Head of caudate nucleus (tissue), 42 donors: ENCODE measurements at places on chromosomes 5 and 9.
A peak's percentile ranks its signal among the peaks of the same experiment; 100 is the strongest.

- no peak for DNase-seq
Measured at GRCh38 chr5:139495638-139496435, 13.3 kb upstream of the STING1 start.

DNA sequence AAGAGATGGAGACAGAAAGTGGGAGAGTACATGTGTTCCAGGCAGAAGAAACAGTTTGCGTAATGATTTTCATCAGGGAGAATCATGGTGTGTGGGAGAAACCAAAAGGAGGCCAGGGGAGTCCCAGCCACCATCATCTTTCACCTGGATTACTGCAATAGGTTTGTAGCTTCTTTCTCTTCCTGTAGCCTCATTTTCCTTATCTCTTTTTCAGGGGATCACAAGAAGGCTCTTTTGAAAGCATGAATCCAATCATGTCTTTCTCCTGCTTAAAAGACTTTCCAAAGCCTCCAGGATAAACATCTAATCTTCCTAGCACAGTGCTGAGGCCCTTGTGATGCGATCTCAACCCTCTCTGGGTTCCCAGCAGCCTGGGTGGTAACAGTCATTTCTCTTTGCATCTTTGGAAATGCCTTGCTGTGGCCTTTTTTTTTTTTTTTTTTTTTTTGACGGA is 10.3 kb upstream of the GPBP1 start:
- no peak for DNase-seq

- DNase-seq, result no peak
Measured at GRCh38 chr9:116436121-116436520, 251.0 kb upstream of the TRIM32 start.

DNA sequence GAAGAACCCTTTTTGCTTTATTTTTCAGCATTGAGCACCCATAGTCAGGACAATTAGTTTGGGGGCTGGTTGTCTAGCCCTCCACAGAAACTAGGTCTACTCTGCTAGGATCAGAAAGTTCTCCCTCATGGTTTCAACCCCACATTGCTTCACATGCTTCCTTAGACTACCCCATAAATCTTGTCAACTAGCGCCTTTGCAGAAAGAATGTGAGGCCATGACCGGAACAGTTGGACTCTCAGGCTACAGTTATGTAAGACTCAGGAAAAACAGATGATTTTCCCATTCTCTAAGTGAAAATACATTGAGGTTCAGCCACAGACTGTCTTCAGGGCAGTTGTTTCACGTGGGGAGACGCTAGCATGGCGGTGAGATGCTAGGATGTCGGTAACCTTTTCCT is 255.6 kb downstream of the NR3C1 start:
- DNase-seq, result no peak

DNA sequence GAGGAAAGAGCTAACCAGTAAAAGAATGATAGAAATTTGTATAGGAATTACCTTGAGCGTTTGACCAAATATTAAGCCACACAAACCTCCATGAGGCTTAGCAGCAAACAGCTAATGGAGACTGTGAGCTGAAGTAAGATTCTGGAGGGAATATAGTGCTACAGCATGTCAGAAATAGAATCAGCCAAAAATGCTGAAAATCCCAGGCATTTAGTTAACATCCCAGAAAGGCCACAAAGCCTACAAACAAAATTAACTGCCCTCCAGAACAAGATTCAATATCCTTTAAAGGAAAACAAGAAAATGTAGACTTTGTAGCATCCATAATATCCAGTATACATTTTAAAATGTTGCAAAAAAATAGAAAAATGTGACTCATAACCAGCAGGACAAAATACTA is 257.8 kb upstream of the TUSC1 start:
- no peak for DNase-seq

DNA sequence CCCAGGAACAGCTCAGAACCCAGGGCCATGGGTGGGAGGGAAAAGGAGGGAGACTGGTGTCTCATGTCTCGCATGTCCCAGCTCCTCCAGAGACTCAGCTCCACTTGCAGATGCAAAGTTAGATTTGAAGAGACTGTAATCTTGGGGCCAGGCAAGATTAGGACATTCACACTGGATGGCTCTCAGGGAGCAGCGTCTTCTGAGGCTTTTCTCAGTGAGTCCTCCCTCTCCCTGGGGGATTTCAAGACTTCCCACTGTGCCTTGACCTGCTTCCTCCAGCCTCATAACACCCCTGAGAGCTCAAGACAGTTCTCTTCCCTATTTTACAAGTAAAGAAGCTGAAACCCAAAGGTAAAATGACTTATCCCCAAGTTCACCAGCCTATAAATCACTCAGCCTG is 10.5 kb upstream of the TCOF1 start:
- DNase-seq, result no peak

DNA sequence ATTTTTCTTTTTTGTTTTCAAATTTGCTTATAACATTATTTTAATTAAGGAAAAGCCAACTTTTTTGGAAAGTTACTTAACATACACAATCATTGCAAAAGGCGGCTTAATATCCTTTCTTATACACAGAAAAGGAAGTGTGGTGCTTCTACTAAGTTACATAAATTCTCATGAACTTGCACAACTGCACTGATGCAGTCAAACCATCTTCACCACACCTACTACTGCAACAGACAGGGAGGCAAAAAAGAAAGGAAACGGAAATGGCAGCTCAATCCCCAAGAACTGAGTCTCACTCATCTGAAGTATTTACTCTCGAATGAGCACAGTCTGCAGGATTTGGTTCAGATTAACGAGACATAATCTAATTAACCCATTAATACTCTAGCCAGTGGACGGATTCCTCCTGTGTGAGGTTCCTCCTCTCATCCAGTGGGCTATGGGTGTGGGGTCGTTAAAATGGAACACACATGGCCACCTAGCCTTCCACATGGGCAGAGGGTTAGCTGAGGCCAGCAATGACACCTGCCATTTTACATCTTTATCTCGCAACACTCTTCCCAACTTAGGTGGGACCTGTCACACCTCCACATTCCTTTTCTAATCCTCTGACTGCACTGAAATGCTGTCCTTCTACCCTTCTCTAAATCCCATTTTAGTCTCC is 30.0 kb downstream of the GOLM1 start:
- DNase-seq, result no peak

- DNase-seq, result no peak
Measured at GRCh38 chr5:151601391-151601790, 10.3 kb upstream of the FAT2 start.

GRCh38 chr9:81687521-81688261 is 1.7 kb downstream of the TLE1 start:
- peak; percentile 69 for DNase-seq

DNA sequence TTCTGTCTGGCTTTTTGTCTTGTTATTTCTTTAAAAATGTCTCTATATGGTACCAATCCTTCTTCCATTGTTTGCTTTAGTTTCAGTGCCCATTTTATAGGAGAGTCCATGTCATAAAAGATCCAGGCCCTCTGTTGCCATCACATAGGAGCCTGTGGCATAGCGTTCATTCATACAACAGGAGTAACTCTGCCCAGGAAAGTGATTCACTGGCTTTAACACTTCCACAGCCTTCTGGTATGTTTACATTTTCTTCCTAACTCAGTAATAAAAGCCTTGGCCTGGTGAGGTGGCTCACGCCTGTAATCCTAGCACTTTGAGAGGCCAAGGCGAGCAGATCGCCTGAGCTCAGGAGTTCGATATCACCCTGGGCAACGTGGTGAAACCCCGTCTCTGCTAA is 519.3 kb upstream of the PTGER4 start:
- no peak for DNase-seq

- DNase-seq, result no peak
Measured at GRCh38 chr5:72662305-72662704, 154.2 kb upstream of the TNPO1 start.

DNA sequence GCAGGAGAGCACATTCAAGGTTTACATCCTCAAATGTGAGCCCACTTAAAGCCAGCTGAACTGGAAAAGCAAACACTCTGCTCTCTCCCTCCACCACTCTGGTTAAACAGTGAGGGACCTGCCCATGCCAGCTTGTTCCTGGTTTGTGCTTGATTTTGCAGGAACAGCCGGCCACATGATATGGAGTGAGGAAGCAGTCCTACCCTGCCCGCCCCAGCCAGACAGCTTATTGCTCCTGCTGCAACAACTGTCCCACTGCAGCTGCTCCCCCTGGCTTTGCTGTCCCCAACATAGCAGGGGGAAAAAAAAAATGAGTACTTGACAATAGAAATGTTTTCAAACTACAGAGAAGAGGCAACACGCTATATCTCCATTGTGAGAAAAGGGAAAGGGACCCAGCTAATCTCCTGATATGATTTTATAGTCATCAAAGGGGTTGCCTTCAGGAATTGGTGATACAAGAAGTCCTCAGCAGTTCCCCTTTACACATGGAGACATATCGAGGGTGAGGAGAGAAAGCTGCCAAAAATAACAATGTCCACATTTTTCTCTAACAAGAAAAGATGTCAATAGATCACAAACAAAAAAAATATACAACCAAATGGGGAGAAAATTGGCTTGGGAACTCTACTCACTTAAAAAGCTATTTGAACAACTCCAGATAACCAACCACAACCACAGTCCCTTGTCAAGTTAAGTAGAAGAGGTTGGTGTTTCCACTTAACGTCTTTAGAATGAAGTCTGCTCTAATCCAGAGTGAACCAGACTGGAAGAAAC is 4.6 kb downstream of the MYO10 start:
- no peak for DNase-seq

DNA sequence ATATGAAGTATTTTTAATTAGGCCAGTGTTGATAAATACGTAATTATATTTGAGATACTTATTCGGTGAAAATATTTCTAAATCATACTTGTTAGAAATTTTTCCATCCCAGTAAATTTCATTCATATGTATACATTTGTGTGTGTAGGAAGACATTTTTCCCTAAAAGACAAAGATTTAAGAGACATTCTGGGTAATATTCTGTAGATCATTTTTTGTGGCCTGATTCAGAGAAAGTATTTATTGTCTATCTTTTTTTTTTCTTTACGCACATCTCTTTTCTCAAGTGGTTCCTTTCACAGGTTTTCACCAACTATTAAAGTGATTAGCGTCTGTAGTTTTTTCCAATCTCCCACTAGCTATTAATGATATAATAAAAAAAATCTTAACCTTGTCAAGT is 224.1 kb downstream of the MEF2C start:
- no peak for DNase-seq

DNA sequence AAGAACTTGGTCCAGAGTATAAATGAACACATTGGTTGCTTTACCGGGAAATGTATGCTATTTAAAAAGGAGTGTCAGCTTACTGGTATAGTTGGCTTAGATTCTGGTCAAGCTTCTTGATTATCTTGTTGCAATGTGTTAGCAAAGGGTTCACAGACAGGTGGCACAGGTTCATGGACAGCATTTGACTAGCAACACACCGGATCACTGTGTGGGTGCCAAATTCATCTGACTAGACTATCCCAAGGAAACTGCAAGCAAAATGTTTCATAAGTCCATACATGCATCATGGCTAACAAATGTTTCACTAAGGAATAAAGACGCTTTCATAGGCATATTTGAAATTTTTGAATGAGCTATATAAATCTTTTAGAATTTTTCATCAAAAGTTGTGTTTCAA is 274.1 kb downstream of the PLK2 start:
- no peak for DNase-seq

- no peak for DNase-seq
Measured at GRCh38 chr5:154199671-154200220, 9.2 kb downstream of the GALNT10 start.

DNA sequence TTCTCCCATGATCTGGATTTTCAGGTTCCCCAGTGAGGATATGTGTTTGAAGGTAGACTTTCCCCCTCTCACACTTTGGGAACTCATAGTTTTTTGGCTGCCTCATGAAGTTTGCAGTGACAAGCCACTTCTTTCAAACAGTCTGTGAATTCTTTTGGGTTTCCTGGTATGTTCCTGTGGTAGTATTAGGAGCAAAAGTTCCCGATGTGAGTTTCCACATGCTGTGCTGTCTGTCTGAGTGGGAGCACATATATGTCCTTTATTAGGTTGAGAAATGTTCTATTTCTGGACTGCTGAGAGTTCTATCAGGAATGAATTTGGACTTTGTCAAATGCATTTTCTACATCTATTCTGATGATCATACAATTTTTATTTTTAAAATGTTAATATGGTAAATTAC is 273.2 kb upstream of the TARS1 start:
- no peak for DNase-seq

- DNase-seq, result no peak
Measured at GRCh38 chr5:129973716-129974426, 69.6 kb downstream of the CHSY3 start.

DNA sequence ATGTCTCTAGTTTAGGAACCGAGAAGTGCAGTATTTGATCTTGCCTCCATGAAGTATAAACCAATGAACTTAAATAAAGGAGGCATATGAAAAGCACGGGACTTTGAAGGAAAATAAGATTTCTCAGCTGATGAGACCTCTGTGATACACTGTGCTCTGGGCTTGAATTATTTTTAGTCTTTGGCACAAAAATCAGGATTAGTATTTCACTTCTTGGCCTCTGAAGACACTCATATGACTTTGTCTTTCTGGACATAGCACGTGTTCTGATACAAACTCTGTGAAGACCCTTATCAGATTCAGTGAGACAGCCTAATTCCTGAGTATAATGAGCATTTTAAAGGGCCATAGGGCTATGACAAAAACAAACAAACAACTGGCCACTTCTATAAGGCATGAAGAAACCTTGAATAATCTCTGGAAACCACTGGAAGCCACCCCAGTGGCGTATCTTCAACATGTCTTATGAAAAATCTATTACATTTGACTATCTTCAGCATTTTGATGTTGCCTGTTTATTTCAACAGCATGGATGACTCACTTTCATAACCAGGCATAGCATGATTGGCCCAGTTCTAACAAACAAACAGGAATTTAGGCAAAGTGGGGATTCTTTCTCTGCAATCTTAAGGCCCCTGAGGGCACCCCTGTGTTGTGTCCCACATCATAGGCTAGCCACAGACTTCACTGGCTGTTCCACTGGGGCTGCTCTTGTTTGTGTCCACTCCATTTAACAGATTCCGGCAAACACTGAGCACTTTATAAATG is 90.3 kb upstream of the ZNF462 start:
- no peak for DNase-seq

- DNase-seq, result no peak
Measured at GRCh38 chr5:180633283-180634177, 15.9 kb downstream of the FLT4 start.

DNA sequence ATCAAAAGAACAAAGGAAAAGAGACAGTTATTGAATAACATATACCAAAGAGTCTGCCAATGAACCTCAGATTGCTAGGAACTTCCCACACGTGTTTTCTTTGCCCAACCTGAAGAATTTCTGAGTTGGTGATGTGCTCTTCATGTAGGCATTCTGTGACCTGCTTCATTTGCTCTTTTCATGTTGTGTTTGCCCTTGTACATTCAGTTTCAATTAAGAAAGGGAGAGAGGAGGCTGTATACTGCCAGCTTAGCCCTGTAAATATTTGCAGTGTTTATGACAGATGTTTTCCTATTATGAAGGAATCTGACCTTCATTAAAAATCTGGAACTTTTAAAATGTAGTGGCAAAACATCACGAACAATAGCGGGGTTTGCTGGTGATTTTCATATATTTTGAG is 168.5 kb downstream of the GAS1 start:
- no peak for DNase-seq

GRCh38 chr5:2239201-2239910 is 356.6 kb upstream of the IRX4 start:
- no peak for DNase-seq

GRCh38 chr9:98576354-98576753 is 132.4 kb downstream of the GABBR2 start:
- DNase-seq, result no peak
